ENCODE measurements at places on chromosomes 11 and 22.

DNA sequence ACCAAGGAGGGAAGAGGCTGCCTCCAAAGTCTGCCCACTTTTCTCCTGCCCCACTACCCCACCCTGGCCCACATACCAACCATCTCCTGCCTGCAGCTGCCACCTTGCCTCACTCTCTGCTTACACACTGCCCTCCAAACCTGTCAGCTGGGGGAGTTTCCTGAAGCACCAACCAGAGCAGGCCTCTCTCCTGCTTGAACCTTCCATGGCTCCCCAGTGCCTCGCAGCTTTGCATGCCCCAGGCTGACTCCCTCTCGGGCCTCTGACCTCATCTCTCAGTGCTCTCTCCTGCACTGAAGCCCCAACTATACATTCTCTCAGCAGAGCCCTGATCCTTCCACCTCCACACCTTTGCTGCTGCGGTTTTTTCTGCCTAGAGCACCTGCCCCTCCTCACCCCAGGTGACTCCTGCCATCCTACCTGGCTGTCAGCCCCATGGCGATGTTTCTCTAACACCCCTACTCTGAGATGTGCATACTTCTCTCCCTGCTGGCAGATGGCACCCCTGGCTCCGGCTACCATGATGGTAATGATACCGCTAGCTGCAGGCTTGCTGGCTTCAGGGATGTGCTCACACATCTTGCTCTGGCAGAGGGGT, 43.5 kb downstream of the MN1 start:
- no peak for DNase-seq

- no peak for DNase-seq
These were observed 819 bp upstream of the OTOG start for GRCh38 chr11:17546240-17546639.

GRCh38 chr22:28053896-28054818, 135.1 kb upstream of the PITPNB start:
- no peak for DNase-seq

- no peak for DNase-seq
These were observed 20.3 kb upstream of the CCDC90B start for GRCh38 chr11:83306200-83307080.

DNA sequence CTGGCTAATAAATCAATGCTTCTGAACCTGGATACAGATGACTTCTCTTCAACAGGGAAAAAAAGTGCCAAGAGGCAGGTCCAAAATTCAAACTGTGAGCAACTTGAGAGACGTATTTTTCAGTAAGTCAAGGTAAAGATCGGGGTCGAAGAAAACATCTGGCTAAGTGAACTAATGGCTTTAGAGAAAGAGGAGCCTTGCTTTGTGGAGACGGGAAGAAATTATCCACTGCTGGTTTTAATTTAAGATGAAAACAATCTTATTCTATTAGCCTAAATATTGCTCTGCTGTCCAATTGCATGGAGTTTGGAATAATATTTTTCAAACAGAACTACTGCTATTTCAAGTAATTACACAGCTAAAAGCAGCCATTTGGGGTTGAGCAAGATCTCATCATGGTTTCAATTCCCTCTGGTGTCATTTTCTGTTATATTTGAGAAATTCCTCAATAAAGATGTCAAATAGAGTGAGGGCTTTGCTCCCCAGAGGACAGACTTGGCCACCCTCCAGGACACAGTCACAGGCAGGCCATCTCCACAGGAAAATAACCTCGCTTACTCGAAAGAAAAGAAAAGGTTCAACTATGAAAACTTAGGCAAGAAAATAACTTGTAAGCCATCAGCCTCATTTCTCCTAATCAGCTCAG, 29.8 kb downstream of the SCUBE1 start:
- no peak for DNase-seq

DNA sequence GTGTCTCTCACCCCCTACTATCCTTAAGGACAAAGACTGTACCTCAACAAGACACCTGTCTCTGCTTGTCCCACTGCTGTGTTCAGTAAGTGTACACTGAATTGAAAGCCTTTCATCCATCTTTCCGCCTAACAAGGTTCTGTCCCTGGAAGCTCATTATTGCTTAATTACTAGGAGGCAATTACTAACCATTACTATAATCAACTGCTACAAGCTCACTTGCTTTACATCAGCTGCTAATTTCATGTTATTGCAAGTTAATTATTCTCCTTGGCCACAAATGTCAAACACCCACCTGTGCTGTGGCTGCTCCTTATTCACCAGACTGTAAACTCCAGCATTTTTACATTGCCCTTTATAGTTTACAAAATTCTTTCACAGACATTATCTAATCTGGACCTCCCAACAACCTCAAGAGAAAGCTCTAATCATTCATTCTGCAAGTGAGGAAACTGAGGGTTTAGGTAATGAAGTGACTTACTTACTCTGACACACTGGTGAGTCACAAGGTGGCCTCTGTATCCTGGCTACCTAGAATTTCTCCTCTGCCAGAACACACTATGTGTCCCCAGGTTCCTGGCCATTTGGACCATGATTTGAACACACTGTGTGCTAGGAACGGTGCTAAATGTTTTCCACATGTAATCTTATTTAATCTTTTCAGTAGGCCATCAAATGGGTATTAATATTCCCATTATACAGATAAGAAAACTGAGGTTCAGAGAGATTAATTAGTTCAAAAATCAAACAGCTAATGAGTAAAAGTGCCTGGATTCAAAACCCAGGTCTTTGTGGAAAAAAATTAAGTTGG, 66.7 kb downstream of the RAB30 start:
- no peak for DNase-seq

DNA sequence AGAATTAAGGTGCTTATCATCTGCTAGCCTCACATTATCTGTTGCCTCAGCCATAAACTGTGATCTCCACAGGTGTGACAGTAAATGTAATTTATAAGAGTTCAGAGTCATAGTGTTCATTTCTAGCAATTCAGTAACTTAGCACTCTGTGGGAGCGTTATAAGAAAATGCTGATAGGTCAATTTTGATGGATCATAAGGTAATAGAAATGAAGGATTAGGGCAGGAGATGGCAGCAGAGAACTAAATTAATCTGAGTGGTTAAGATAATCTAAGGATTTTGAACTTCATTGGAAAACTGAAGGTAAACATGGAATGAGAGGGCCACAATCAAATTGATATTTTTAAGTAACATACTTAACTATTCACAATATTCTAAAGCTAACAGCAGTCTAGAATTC, 26.5 kb upstream of the SLC22A9 start:
- no peak for DNase-seq

DNA sequence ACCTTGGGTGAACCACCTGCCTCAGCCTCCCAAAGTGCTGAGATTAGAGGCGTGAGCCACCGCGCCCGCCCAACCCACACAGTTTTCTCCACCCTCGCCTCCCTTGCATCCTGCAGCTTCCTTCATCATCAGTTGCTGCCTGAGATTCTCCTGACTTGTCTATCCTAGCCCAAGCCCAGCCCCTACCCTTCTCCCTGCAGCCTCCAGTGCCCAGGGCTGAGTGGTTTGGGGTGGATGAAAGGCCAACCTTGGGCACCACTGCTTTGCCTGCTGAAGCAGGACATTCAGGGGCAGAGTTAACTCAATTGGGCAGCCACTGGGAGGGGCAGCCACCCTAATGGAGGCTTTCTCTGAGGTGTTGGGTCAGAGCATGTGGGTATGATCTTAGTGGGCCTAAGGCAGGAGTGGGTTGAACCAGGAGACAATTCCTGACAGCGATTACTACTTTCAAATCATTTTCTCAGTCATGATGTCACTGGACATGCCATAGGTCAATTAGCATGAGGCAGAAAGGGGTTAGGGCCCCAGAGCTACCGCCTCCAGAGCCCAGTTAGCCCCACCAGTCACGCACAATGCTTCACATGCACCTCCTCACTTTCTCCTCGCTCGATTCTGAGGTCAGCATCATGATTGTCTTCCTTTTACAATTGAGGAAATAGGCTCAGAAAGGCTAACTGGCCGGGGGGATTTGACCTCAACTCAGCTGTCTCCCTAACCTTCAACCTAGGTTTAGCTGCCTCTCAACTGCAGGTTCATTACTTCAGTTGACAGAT, 1.0 kb upstream of the FKBP2 start:
- peak; percentile 74 for DNase-seq

- DNase-seq = no peak
These were observed 74.9 kb upstream of the KCNA4 start for GRCh38 chr11:30091737-30092136.

GRCh38 chr11:27710536-27710935, 10.3 kb upstream of the BDNF start:
- DNase-seq = no peak

GRCh38 chr11:124656774-124657630, 16.5 kb downstream of the SIAE start:
- no peak for DNase-seq

GRCh38 chr11:58525037-58525614, 17.2 kb upstream of the OR5B21 start:
- DNase-seq = peak; percentile 78

GRCh38 chr22:50203288-50203687, 2.5 kb downstream of the SELENOO start:
- DNase-seq = no peak

DNA sequence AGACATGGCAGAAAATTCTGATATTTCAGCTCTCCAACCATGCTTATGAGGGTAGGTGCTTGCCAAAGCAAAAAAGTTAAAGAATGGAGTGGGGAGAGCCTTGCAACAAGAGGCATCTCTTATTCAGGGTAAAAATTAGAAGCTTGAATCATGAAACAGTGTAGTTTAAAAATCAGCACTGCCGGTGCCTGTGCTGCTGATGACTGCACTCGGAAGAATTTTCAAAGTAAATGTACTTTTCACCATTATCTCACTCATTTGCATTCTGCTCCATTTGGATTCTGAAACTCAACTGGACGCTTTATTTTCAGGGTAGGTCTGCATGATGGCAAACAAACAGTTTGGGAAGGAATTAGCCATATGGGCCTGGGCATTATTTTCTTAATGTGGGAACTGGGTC, 126.3 kb downstream of the KIRREL3 start:
- no peak for DNase-seq

DNA sequence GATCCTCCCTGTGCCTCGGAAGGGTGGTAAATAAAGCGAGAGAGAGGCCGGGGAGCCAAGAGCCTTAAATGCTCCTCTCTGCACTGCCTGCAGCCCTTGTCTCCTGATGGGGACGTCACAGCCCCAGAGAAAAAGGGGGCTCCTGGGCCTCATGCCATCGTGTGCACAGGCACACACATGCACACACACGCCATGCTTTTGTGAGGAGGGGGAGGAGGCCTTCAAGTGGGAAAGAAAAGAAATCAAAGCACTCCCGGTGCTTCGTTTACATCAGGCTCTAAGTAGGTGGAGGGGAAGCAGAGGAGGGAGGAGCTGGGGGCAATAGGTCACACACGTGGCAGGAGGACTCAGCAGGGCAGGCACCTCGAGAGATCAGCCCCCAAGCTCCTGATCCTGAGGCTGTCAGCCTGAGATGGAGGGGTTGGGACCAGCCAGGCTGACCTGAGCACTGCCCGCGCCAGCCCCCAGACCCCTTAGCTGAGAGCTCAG, 68.2 kb upstream of the NECTIN1 start:
- no peak for DNase-seq

GRCh38 chr11:31805629-31806185, 5.4 kb downstream of the PAX6 start:
- DNase-seq = no peak

DNA sequence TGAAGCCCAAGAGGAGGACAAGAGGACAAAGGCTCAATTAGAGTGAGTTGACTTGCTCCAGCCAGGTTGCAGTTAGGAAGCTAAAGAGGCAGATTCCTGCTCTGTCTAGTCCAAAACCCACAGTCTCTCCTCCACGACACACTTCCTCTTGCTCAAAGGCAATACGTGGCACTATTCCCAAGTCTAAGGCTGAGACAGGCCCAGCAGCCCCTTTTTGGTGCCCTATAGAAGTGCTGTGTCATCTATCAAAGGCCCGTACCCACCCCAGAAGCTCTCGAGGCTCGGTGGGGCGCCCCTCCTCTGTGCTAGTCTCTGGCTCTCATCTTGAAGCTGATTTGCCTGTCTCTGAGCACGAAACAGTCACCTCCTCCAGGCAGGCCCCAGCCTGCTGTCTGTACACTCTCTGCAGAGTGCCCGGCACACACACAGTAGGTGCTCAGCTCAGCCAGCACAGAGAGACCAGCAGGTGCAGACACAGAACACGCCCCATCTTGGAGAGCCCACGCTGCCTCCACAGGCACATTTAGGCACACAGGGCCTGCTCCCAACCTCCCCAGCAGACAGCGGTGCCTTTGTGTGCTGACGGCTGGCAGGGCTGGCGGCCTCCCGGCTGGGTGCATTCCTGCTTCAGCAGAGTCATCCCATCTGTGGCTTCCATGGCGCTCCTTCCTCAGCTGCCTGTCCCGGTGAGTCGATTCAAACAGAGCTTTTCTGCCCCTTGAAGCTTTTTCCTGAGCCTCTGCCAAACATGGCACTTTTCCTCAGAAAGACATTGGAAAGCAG, 52.8 kb downstream of the MYH9 start:
- no peak for DNase-seq

- no peak for DNase-seq
These were observed 35.1 kb downstream of the RRP8 start for GRCh38 chr11:6568191-6568918.

- DNase-seq = no peak
These were observed 223.8 kb downstream of the BLID start for GRCh38 chr11:121892131-121892681.

DNA sequence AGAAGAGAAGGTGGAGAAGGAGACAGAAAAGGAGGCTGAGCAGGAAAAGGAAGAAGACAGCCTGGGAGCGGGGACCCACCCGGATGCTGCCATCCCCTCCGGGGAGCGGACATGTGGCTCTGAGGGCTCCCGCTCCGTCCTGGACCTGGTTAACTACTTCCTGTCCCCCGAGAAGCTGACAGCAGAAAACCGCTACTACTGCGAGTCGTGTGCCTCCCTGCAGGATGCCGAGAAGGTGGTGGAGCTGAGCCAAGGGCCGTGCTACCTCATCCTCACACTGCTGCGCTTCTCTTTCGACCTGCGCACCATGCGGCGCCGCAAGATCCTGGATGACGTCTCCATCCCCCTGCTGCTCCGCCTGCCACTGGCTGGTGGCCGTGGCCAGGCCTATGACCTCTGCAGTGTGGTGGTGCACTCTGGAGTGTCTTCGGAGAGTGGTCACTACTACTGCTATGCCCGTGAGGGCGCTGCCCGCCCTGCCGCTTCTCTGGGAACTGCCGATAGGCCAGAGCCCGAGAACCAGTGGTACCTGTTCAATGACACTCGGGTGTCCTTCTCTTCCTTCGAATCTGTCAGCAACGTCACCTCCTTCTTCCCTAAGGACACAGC, 21.4 kb downstream of the USP35 start:
- DNase-seq = no peak

GRCh38 chr11:24748261-24748660, 251.4 kb downstream of the LUZP2 start:
- no peak for DNase-seq

- DNase-seq = no peak
These were observed 879 bp upstream of the CUL5 start for GRCh38 chr11:108007819-108008218.

- no peak for DNase-seq
These were observed 26.5 kb upstream of the SESN3 start for GRCh38 chr11:95257456-95257971.

GRCh38 chr11:45512471-45513148, 152.8 kb downstream of the CHST1 start:
- DNase-seq = no peak

GRCh38 chr11:12281571-12282478, 95.5 kb upstream of the PARVA start:
- DNase-seq = peak; percentile 32

Data from naive B cell (primary cell).